ENCODE measurements at places on chromosomes 4 and X.

DNA sequence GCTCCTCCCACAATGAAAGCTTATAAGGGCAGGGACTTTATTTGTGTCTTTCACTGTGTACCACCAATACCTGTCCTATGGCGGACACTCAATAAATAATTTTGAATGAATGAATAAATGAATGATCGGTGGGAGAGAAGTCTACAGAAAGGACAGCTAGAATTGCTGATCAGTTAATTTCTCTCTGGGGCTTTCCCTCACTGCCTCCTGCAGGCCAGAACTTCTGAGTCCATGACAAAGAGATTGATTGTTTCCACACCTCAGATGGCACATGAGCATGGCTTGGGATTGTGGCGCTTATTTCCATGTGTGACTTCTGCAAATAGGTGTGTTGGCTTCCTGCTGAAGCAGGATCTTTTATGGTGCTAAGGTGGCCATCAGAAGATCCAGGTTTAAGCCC, 6.3 kb downstream of the FAM47E start:
- DNase-seq: no peak

DNA sequence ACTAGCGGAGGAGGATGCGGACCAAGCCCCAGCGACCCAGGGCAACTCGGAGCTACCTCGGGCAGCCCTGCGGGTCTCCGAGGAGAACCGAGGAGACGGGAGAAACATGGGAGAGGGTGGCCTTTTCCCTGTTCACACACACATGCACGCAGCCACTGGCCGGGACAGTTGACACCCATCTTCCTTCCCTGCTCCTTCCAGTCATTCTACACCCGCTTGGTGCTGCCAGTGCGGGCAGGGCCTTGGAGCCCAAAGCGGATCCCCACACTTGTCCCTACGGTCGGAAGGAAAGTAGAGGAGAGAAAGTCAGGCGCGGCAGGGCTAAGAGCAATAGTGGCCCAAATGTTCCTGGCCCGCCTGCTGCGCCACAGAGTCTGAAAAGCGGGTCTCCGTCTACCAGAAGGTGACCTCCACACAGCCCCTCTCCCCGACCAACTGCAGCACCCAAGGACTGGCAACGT, 1.1 kb upstream of the PPP3CA start:
- no peak for DNase-seq

DNA sequence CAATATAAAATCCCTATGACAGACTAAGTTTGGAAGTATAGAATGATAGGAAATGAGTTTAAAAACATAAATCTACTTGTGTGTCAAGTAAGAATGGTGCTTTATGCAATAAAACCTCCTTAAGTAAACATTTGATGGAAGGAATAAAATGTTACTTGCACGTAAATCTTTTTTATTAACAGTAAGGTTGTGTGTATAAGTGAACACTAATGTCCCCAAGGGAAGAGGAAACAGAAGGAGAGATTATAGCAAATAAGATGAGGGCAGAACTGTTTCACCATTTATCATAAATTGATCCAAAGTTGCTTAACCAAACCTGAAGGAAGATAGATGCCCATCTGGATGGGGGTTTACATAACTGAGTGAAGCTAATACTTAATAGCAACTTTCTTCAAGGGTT, 86.8 kb downstream of the FRMPD4 start:
- DNase-seq: no peak

DNA sequence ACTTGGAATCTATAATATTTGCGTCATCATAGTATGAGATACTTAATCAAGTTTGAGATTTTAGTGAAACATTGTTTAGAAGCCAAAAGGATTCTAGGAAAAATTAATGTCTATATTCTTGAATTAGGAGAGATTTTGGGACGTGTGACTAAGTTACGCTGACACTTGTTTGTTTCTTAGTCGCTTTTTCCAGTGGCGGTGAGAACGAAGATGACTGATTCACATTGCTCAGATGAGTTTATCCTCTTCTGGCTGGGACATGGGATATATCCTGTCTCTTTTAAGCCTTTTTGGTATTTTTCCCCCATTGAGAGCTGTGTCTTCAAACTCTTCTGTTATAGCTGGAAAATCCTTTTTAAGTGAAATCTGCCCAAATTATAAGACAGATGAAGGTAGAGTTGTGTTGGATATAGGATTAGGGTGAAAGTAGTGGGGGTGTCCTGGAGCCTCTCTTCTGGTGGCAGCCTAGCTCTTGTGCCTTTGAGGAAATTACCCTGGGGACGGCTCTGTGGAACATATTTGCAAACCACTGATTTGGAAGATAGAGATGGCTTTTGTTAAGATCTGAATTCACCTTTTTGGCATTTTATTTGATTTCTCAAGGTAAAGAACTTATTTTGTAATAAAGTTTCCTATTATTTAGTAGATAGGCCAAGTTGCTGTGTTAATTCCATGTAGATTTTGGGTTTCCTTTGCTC, 49.7 kb downstream of the HTT start:
- DNase-seq: no peak

DNA sequence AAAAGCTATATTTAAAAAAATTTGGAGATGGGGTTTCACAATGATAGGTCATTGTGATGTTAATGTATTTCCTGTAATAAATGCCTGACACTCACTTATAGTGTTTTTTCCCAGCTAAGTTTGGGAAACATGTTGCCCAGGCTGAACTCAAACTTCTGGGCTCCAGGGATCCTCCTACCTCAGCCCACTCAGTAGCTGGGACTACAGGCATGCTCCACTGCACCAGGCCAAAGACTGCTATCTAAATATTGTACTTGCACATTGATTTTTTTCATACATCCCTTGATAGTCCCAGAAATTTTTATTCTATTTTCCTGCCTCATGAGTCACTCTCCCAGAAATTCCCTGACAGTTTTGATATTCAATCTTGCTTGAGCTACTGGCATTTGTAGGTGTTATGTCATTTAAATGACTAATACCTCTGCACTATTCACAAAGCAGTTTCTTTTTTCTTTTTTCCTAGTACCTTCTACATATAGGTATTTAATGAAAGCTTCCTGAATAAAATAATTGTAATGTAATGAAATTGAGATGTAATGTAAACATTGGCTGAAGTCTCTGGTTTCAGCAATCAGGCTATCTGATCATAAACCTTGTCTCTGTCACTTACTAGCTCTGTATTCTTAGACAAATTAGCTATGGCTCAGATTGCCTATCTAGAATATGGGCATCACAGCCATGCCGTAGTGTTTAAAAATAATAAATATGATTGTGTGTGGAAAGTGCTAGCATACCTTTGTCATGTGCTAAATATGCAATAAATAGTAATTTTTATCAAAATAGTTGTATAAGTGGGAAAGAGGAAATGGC, 1973.0 kb upstream of the AGA start:
- peak; percentile 25 for DNase-seq

GRCh38 chr4:162959046-162959445, 207.6 kb downstream of the NAF1 start:
- DNase-seq: no peak

DNA sequence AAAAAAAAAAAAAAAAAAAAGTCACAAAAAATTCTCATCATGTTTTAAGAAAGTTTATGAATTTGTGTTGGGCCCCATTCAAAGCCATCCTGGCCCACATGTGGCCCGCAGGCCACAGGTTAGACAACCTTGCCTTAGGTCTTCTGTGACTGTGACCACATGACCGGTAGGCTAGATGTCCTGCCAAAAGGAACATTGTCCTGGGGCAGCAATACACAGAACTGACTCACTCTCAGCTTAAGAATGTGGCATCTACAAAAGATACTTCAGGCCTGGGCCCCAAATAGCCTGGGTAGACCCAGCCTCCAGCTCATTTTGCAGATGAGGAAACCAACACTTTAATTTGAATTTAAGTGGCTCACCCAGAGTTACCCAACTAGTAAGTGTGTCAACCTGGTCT, 10.0 kb downstream of the AWAT2 start:
- DNase-seq: no peak

DNA sequence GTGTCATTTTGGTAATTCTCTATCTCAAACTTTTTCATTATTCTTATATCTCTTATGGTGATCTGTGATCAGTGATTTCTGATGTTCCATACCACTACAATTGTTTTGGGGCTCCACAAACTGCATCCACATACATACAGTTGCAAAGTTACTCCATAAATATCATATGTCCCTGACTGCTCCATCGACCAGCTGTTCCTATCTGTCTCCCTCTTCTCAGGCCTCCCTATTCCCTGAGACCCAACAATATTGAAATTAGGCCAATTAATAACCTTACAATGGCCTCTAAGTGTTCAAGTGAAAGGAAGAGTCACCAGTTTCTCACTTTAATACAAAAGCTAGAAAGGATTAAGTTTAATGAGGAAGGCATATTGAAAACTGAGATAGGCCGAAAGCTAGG, 108.7 kb downstream of the ANAPC10 start:
- no peak for DNase-seq

DNA sequence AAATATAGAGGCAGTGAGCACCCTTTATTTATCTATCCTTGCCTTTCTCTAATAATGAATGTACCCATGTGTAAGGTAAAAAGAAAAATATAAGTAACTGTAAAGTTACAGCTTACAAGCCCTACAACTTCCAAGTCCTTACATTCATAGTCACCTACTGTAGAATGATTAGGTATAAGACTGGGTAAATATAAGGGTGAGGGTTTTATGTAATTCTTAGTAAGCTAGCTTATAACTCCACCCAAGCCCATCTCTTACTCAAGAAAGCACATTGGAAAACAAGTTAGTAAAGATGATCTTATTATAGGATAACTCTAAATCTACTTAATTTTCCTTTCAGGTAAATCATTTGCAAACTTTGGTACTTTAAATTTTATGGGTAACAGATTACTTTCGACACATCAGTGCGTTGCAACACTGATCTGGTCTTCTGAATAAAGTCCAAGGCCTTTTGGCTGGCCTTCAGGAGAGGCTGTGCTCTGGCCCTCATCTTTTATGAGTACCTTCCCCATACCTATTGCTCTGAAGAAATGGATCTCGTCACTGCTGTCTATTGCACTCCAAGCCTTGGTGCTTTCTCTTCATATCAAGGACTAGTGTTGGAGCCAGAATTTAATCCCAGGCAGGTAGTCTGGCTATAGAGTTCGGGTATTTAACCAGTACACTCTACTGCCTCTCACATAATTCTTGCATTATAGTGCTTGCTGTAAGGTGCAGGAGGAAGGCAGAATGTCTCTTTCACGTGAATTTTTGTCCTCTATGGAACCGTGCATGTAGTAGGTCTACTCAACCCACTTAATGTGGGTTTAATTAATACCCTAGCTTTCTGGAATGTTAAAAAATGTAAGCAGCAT, 443.6 kb upstream of the AR start:
- DNase-seq: no peak

DNA sequence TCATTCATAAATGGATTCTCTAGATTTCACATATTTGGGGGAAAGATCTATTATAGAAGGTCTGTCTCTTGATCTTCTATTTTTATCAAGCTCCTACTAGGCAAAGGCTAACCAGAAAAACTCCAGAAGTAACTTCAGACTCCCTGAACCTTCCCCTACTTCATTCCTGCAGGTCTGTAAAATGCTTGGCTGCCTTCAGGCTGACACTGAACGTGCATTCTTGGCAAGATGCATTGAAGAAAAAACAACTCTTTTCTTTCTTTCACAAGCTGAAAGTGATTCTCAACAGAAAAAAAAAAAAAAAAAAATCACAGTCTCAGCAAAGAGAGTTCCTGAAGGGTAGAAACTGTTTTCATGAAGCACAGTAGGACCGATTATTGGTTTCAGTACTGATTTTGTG, 12.7 kb downstream of the OPHN1 start:
- no peak for DNase-seq

- DNase-seq: no peak
These were observed 366.3 kb upstream of the CXorf51A start for GRCh38 chrX:147180886-147181285.
